NB4 (cell line): ENCODE measurements at places on chromosomes 1 and 21.

DNA sequence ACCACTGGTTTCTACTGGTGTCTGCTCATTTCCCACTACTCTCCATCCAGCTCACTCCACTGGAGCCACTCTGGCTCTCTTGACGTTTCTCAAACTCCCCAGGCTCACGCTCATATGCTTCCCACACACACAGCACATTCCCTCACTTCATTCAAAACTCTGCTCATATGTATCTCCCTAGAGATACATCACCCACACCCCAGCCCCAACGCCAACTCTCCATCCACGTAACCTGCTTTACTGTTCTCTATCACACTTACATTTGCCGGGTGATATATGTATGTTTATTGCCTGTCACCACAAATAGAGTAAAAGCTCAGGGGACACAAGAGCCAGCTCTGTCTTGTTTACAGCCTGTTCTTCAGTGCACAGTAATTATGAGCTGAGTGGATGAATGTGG, 22.2 kb downstream of the EBNA1BP2 start:
- no peak for DNase-seq

DNA sequence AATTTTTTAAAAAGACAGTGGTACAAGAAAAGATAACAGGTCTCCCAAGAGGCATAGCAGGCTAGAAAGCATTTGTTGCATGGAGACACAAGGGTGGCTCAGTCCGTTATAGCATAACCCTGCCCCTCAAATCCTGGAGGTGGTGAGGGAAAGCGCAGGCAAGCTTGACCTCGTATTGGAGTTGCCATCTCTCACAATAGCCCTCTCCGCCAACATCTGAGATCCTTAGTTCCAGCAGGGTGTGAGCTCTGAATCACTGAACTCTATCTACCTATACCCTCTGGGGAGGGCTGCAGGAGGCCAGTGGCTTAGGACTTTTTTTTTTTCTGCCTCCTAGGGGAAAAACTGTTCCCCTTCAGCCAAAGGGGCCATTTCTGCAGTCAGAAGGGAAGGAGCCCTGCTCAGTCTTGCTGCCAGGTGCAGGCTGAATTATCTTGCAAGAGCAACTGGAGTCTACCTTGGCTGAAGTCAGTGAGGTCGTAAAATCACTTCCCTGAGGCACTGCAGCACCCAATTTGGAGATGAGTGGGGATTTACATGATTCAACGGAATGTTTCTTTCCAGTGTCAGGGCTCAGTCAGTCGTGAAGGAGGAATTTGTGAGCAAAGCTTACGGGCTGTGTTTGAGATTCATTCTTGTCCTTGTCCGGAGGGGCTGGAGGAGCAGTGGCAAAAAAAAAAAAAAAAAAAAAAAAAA, 17.2 kb upstream of the C8A start:
- no peak for DNase-seq

DNA sequence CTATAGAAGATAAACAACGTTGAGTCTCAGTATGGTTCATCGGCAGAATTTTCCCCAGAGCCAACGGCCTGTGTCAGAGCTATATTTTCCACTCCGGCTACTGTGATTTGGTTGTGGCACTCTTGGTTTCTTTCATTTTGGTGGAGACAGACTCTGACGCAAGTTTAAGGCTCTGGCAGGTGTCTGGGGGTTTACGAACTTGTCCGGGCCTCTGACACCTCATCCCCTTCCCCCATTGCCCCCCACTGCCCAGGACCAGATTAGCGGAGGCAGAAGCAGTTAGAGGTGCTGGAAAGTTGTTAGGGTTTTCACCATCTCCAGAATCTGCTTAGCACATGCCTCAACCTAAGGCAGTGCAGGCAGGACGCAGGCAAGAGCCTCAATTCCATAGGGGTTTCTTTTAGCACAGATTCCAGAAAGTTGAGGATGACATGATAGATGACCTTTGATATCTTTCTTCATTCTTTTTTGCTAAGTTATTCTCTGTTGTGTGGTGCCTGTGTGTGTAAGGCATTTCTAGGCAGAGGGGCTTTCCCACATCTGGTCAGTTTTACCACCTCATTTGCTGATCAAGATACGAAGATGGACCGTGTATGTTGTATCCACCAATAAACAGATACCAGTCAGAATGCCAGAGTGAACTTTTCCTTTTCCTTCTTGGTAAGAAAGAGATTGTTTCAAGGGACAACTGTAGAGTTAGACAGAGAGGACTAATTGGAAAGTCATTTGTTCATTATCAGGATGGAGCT, 18.4 kb upstream of the IL10 start:
- DNase-seq: no peak

- no peak for DNase-seq
These were observed 33.7 kb upstream of the AK4 start for GRCh38 chr1:65114322-65114721.

DNA sequence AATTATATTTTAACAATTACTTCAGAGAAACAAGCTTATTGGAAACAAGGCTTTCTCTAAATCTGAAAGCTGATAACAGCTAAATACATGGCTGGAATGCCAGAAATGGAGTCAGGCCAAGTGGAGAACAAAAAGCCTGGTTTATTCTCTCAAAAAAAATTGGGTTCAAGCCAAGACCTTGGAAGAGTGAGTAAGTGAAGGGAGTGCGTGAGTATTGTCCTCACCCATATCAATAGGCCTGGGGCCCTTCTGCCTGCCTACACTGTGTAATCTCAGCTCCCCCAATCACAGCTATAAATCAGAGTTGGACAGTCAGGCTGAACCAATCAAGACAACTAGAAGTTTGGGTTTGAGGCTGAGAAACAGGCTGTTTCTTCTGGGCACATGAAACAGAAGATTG, 7.4 kb downstream of the KYAT3 start:
- no peak for DNase-seq

GRCh38 chr1:109078317-109078716, 2.5 kb upstream of the TAF13 start:
- no peak for DNase-seq

- peak; percentile 28 for DNase-seq
These were observed 172.4 kb downstream of the NEGR1 start for GRCh38 chr1:72109916-72110315.

GRCh38 chr1:57079454-57080157, 113.8 kb upstream of the C8B start:
- DNase-seq: no peak

DNA sequence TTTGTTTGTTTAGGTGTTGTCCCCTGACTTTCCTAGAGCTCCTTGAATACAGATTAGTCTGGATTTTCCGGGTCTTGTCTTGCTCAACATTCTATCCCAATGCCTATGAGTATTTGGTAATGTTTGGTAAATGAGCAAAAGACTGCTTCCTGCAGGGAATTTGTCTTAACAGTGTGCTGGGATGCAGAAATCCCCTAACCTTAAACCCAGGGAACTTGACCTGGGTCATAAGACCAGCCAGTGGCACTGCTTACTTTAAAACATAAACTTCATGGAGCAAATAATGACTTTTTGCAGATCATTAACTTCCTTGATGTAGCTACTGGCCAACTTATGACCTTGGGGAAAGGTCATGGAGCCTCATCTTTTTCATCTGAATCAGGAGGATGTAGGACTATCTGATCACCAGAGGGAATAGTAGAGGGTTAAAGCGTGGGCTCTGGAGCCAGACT, 27.2 kb downstream of the TCEANC2 start:
- no peak for DNase-seq

DNA sequence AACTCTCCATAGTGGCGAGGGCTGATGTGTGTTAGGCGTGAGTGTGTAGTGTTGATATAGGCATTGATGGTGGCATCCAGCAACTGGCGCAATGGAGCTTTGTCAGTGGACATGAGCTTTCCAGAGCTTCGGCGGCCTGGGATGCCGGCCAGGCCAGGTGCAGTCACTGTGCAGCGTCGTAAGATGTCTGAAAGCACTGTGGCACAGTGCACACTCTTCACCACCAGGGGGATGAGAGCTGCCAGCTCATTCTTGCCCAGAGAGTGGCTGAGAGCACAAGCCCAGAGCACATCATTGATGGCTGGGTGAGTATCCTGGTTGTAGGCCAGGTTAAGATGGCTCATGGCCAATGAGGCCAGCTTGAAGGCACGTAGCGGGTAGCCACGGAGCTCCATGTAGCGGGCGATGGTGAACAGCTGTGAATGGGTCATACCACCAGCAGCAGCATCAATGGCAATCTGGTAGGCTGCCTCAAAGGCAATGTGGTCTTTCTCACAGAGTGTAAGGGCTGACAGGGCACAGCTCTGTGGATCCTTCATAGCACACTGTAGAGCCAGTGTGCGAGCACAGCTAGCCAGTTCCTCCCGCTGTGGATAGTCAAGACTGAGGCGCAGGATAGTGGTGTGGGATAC, 6.7 kb downstream of the UROD start:
- peak; percentile 58 for DNase-seq

DNA sequence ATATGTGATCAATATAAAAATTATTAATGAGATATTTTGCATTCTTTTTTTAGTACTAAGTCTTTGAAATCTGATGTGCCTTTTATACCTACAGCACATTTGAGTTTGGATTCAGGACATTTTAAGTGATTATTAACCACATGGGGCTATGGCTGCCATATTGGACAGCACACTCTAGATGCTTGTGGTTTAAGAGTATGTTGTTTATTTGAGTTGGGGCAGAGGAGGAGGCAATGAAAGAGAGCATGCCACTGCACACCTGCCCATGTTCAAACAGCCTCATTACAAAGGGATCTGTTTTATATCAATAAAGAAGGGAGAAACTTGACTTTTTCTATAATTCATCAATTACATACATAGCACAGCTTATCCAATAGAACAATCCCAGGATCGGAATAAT, 99.4 kb upstream of the EDEM3 start:
- DNase-seq: peak; percentile 9

DNA sequence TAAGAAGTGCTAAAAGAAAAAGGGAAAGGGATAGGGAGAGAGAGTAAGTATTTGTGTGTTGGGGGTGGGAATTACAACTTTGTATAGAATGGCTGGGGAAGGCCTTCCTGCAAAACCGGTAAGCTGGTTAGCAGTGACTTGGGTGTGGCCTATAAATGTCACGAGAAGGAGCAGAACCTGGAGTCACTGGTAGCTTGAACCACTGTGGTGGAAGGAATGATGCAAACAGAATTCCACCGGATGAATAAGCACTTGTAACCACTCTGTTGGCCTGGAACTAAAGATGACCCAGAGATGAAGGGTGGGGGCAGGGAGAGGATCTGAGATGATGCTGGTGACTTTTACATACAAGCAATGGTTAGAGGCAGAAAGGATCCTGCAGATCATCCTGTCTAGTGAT, 8.9 kb downstream of the XKR8 start:
- DNase-seq: no peak

- DNase-seq: no peak
These were observed 328.0 kb downstream of the NPHP4 start for GRCh38 chr1:5664081-5664768.

DNA sequence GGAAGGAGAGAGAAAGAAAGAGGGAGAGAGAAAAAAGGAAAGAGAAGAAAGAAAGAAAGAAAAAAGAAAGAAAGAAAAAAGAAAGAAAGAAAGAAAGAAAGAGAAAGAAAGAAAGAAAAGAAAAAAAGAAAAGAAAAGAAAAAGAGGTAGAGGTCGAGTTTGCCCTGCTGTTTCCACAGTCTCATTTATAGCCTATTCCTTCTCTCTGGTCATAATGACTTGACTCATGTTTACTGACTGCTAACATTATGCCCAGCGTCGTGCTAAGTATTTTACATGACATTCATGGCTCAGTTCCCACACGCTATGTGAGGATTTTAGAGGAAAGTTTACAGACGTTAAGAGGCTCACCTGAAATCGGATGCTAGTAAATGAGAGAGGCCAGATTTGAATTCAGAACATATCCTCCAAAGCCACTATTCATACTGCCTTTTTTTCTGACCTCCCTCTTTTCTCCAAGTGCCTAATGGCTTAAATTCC, 263.0 kb downstream of the TNR start:
- DNase-seq: no peak
